Amygdala (tissue), 56 donors: ENCODE measurements at places on chromosomes 6 and 20.

- DNase-seq = no peak
Measured at GRCh38 chr20:10306440-10307358, 88.1 kb downstream of the SNAP25 start.

GRCh38 chr6:52503323-52503747 is 73.5 kb downstream of the TRAM2 start:
- no peak for DNase-seq

- no peak for DNase-seq
Measured at GRCh38 chr6:25350573-25350972, 71.4 kb downstream of the CARMIL1 start.

GRCh38 chr20:63471717-63471980 is 806 bp downstream of the KCNQ2 start:
- no peak for DNase-seq

DNA sequence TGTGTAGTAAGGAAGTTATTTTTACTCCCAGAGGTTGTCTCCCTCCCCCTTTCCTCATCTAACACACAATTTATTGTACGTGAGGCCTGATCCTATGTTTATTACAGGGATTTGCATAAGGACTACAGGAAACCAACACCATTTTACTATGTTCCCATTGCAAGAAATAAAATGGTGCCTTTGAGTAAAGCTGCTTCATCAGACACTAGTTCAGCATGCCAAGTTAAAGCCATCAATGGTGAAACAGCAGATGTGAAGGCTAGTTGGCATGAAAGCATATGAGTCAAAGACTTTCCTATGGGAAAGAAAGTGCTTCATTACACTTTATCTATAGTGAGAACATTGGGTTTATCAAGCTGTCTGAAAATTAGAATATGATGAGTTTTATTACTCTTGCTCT is 543.0 kb downstream of the GRIK2 start:
- DNase-seq = no peak

DNA sequence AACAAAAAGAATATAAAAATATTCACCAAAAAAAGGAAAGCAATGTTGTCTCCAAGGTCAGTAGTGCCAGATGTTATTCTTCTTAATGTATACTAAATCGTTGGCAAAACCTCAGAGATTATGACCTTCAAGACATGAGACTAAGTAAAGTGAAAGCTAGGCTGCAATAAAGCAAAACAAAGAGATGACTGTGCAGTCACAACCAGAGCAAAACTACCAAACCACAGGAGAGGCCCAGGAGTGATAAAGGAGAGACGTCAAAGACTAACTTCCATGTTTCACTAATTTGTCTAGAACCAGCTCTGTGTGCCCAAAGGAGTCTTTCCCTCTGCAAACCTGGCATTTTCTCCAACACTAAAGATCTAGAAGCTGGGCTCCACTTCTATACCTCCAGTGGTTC is 155.9 kb upstream of the POU3F2 start:
- DNase-seq = no peak

GRCh38 chr20:25148181-25148981 is 47.1 kb upstream of the ENTPD6 start:
- no peak for DNase-seq

- DNase-seq = no peak
Measured at GRCh38 chr6:168908166-168908565, 345.5 kb downstream of the THBS2 start.

DNA sequence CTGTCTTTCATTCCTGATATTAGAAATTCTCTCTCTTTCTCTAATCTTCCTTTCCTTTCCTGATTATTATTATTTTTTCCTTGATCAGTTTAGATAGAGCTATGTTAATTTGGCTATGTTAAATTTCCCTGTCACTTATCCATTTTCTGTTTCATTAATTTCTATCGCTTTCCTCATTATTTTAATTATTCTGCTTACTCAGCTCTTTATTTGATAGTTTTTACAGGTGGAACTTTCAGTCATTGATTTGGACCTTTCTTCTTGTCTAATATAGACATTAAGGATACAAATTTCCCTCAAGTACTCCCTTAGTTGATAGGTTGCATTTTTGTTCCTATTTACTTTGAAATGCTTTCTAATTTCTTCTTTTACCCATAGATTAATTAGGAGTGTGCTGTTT is 442.3 kb downstream of the CDH26 start:
- DNase-seq = no peak

DNA sequence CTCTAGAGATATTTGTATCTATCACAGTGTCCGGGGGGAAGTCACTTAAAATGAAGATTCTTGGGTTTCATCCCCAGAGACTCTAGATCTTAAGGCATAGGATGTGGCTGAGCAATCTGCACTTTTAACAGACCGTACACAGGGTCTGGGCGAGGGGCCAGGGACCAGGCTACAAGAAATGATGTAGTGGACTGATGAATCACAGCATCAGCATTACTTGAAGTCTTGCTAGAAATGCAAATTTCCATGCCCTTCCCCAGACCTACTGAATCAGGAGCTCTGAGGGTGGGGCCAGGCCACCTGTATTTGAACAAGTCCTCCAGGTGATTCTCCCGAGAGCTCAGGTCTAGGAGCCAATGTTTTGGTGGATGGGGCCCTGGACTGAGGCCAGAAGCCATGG is 168.4 kb downstream of the DOK5 start:
- no peak for DNase-seq

GRCh38 chr20:53038299-53038698 is 66.1 kb downstream of the TSHZ2 start:
- no peak for DNase-seq

DNA sequence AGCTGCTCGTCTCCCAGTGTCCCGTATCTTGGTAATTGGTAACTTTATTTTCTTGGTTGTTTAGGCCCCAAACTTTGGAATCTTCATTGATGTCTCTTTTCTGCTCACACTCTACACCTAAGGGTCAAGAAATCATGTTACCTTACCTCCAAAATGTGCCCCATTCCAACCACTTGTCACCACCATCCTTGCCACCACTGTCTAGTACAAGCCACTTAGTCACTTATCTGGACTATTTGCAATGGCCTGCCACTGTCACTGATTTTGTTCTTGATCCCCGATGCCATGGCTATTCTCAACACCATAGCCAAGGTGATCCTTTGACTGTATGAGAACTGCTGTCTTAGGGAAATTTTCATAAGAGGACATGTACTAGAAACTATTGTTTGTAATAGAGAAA is 46.0 kb upstream of the SLC22A16 start:
- DNase-seq = no peak

DNA sequence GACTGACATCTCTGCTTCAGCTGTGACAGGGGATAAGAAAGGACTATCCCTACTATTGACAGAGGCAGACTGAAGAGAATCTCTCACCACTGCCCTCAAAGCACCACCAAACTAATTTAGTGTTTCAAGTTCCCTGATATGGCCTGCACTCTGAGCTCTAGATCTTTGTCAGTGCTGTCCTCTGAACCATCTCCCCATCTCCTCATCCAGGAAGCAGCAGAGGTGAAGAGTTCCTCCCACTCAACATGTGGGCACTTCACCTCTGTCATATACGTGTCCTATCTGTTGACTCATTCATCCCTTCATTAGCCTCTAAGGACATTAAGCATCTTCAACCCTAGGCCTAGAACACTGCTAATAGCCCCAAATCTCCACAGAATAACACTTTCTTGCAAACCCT is 14.1 kb downstream of the FAM210B start:
- DNase-seq = no peak

- DNase-seq = no peak
Measured at GRCh38 chr6:112176175-112176574, 78.2 kb downstream of the LAMA4 start.

- DNase-seq = no peak
Measured at GRCh38 chr6:44073612-44074438, 53.4 kb downstream of the MRPL14 start.

DNA sequence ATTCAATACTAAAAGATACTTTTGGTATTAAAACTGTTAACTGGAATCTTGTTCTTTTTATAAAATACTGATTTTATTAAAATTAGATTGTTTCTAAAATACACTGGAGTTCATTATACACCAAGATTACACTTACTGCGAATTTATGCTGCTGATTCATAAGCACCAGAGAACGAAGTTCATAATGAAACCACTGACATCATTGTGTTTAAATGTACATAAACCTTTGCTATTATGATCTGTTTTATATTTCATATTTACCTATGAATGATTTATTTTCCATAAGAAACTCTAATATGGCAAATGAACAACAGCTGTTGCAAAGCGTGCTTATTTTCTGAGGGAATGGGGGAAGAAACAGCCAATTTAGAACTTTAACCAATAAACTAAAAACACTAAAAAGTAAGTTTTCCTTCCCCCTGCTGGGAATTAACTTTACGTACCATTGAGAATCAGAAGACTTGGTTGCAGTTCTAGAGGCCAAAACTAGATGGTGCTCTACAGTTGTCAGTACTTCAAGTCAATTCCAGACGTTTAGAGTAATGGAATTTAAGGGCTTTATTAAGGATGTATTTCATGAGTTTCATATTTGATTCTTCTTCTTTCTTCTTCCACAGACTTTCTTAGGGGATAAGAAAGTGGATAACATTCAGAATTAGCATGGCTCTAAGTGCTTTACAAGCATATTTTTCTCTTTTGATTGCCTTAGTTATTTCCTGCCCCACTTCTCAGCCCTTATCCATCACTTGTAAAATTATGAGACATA is 30.8 kb upstream of the COL19A1 start:
- DNase-seq = no peak

DNA sequence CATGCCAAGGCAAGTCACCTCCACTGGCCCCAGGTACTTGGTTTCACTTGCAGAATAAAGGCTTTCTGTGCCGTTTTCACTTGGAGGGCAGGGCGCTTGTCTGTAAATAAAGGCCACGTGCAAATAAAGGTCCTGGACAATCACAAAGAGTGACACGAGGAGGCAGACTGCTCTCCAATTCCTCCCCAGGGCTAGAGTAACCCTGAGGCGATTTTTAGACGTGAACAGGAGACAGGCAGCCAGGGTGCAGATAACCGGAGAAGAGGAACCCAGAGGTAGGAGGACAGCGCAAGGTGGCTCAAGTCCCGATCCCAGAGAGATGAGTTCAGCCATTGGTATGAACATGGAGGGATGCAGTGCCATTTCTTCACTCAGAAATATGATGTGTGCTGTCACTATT is 327.4 kb downstream of the KIF16B start:
- DNase-seq = no peak

GRCh38 chr20:62557999-62558408 is 82.2 kb upstream of the GATA5 start:
- DNase-seq = no peak

DNA sequence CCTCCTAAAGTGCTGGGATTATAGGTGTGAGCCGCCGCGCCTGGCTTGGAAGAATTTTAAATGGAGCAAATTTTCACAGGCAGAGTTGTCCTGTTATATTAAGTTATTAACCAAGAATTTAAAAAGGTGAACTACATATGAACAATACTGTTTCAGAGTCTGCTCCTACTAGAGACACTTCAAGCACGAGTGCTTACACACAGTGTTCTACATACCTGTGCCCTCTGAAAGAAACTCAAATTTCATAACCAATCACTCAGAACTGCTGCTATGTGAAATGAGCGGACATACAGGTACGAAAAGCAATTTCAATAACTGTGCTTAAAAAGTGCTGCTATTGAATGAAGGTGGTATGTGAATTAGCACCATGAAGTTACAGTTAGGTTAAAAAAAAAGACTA is 262.0 kb downstream of the SYNE1 start:
- no peak for DNase-seq

GRCh38 chr6:744666-745353 is 51.9 kb upstream of the EXOC2 start:
- no peak for DNase-seq

DNA sequence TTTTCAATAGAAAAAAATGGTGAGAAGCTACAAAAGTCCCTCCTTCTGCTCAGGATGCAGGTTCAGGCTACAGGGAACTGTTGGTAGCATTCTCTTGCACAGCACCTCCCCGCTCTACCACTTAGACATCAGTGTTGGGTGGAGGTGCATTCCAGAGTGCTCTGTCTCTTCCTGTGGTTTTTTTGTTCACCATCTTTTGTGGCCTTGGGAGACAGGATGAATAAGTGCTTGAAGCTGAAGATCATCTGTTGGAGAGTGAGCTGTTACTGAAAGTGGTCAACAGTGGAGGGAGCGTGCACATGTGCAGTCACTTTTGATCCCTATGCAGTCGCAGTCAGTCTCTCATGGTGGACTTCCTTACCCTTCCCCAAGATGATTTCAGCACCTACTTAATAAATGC is 16.6 kb upstream of the BTBD3 start:
- no peak for DNase-seq

DNA sequence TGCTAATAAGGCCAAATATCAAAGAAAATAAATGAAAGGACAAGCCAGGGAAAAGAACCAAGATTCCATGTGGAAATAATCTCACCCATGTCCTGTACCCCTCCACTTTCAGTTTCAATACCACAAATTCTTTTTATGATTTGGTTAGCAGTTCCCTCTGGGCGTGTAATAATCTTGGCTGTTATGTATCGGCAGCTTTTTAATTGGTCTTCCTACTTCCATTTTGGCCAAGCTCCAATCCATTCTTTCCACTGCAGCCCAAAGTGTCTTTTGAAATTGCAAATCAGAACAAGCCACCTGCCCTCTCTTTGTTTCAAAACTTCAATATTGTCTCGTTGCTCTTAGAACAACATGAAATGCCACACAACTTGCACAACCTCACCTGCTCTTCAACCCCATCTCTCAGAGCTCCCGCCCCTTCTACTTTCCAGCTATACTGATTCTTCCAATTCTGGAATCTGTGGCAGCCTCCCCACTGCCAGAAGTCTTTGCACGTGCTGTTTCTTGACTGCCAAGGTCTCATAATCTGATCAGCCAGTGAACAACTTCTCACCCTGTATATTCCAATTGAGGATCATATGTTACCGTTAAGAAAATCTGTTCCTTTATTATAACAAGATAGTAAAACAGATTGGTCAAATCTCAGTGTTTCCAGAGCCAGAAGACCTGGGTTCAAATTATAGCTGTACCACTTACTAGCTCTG is 354.5 kb downstream of the CBLN4 start:
- DNase-seq = no peak

- DNase-seq = no peak
Measured at GRCh38 chr6:28393912-28394662, 5.5 kb downstream of the ZSCAN12 start.

DNA sequence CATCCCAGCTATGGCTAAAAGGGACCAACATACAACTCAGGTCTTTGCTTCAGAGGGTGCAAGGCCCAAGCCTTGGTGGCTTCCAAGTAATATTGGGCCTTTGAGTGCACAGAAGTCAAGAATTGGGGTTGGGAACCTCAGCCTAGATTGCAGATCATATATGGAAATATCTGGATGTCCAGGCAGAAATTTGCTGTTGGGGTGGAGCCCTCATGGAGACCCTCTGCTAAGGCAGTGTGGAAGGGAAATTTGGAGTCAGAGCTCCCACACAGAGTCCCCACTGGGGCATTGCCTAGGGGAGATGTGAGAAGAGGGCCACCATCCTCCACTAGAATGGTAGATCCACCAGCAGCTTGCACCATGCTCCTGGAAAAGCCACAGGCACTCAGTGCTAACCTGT is 123.5 kb downstream of the PRL start:
- no peak for DNase-seq

GRCh38 chr6:16339265-16339587 is 100.8 kb downstream of the GMPR start:
- DNase-seq = no peak

GRCh38 chr20:62476056-62476838 is 452 bp upstream of the GATA5 start:
- DNase-seq = no peak

- no peak for DNase-seq
Measured at GRCh38 chr6:141443032-141443431, 689.7 kb upstream of the GJE1 start.
